CD4-positive, alpha-beta T cell treated with Interleukin-15 for 4 hours (primary cell): ENCODE measurements at places on chromosomes 12 and 14.

DNA sequence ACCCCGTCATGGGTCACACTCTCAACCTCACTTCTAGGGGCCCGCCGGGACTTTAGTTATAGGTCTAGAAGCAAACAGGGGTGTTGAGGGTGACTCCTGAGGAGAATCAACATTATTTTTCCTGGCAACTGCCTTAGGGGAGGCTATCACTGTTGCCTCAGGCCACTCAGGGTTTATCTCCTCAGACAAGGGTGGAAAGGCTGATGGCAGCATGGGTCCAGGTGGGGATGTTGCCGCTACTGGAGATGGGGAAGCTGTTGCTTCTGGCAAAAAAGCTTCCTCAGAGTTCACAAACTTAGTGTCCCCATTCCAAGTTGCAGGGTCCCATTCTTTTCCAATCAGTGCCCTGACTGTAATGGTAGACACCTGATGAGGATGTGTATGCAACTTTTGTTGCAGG, 467.4 kb upstream of the RGS6 start:
- no peak for DNase-seq

DNA sequence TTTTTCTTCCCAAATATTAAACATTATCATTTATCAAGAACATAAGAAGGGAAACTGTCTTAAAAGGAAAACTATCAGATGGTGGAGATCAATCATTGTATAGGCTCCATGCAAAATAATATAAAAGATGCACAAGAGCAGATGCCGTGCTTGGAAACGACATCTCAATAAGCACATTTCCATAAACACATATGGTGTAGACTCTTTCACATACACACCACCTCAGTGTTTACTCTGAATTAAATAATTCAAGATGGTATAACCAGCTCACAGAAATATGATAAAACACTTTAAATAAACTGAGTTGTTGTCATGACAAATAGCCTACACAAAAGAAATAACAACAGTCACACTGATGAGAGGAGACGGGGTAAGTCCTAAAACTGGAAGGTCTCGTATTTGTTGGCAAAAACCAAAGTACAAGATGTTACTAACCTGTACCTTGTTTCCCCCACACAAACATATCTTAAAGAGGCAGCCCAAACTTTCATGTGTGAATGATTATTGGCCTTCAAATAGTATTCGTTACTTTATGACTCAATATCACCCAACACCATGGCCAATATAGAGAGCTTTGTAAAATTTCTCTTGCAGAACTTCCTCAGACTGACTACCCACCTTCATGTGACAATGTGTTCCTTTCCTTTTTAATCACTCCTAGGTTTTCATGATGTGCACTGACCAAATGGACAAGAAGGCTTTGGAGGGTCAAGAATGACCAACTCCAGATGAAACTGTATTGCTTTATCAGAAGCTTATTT, 48.6 kb upstream of the TMPO start:
- DNase-seq = no peak

- DNase-seq = no peak
Measured at GRCh38 chr14:105153739-105154475, 14.7 kb downstream of the JAG2 start.

DNA sequence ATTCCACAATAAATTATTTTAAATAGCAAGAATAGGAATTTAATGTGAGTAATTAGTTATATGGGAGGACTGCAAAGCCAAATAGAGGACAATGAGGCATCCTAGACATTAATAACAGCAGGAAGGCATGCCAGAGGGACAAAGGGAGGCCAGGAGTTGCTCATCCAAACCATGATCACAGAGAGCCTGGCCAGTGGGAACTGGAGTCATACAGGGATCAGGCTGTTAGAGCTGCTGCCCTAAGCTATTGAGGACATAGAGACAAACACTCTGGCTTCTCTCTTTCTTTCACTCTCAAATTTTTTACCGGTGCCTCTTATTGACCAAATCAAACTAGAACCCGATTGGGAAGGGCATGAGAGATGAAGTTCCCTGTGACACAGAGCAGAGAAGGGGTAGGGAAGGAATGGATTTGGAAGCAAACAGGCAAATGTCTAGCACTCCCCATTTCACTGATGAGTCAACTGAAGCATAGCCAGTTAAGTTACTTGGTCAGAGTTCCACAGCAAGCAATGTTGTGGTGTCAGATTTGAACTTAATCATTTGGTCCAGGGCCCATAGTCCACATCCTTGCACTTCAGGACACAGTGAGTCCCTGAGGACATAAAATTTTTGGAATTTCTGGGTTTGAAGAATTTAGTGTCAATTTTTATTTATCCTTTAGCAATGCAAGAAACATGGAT, 17.9 kb upstream of the CFAP54 start:
- DNase-seq = no peak

DNA sequence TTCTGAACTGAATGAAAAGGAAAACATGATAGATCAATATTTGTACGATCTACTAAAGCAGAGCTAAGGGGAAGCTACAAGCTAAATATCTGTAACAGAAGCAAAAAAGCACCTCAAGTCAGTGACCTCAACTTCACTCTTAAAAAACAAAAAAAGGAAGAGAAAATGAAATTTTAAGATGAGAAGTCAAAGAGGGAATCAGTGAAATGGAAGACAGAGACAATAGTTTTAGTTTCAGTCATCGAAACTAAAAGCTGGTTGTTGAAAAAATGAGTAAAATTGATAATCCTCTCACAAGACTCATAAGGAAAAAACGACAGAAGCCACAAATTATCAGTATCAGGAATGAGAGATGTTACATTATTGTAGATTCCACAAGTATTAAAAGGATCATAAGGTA, 11.9 kb upstream of the SLC2A13 start:
- DNase-seq = no peak

GRCh38 chr12:5971194-5971850, 26.3 kb upstream of the ANO2 start:
- no peak for DNase-seq

DNA sequence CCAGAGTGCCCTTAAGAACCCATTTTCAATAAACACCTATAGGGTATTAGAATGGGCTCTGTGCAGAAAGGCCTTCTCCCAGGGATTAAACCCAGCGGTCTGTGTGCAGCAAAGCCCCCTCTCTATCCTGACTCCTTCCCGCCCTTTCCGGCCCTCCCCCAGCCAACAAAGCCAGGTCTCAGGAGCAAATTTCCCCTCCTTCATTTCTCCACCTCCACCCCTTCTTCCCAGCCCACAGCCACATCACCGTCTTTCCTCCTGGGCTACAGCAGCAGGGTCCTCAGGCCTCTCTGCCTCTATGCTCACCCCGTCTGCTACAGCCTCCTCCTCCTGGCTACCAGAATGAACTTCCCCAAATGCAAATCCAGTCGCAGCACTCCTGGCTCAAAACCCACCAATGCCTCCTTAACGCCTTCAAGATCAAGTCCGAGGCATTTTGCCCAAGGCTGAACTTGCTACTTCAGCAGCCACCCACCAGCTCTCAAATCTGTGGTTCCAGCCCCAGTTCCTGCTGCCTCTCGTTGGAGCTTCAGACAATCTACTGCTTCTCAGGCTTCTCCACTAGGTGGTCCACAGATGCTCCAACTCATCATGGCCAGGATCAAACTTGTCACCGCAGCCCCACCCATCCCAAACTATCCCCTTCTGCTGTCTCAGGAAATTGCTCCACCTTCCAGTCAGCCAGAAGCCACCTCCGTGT, 134.8 kb downstream of the BCL11B start:
- DNase-seq = no peak

DNA sequence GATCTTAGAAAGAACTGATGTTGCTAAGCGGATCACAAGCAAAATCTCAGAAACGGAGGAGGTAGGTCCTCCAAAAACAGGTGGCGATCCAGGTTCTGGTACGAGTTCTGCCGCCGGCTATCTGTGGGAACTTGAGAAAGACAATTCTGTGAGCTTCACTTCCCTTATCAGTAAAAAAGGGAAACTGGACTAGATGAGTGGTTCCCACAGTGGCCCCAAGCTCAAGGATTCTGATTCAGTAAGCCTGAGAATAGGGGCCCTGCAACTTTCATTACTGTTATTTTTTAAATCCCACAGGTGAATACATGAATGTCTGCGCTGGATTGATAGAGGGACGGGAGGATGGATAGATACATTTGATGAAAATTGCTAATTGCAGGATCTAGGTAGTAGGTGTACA, 160.2 kb downstream of the PPM1H start:
- DNase-seq = no peak

- DNase-seq = no peak
Measured at GRCh38 chr12:4118017-4118510, 155.5 kb upstream of the CCND2 start.

GRCh38 chr12:5051334-5051733, 7.7 kb downstream of the KCNA5 start:
- no peak for DNase-seq

DNA sequence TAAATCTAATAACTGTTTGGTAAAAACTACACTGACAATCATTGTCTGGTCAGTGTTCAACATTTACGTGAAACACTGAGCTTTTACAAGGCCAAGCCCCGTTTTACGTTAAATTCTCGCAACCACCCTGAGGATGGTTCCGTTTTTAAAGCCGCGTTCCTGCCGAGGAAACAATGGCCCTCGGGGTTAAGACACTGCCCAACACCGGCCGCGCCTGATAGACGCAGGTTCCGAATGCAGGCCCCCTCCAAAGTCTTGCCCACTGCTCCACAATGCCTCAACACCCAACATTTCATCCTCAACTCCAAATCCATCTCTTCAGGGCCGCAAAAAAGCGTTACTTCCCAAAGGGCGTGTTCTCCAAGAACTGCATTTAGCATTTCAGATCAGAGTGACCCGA, 953 bp upstream of the SNRPF start:
- DNase-seq = no peak

- no peak for DNase-seq
Measured at GRCh38 chr14:100084591-100084990, 19.4 kb downstream of the EVL start.

DNA sequence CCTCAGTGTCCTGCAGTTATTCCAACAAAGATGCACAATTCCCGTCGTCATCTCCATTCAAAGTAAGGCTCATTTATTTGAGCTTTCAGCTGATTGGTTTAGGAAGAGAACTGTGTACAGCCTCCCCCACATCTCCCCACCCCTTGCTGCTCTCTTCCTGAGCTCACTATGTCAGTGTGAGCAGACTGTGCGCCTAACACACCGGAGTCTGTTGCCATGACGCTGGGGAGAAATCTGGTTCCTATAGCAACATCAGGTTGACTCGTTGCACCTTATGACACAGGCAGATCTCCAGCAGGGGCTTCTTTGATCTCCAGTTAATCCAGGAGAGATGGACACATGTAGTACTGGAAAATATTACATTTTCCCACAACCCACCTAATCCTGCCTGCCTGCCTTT, 319.4 kb downstream of the CACNA1C start:
- no peak for DNase-seq

GRCh38 chr14:51248016-51248987, 8.3 kb downstream of the TMX1 start:
- no peak for DNase-seq

DNA sequence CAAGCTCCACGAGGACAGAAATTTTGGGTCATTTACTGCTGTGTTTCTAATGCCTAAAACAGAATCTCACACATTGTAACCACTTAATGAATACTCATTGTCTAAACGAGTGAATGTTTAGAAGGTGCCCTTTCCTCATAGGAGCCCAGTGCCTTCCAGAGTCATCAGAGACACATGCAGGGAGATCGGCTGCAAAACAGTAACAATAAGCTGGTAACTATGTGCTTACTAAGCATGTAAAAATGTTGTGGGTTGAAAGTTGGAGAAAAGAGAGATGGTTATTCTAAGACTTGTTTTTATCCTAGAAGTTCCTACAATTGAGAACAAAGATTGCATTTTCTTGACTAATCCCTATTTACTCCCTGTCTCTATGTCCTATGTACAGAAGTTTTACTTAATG, 7.4 kb downstream of the TESPA1 start:
- DNase-seq = no peak

- no peak for DNase-seq
Measured at GRCh38 chr14:23296012-23296777, 6.5 kb downstream of the PPP1R3E start.

DNA sequence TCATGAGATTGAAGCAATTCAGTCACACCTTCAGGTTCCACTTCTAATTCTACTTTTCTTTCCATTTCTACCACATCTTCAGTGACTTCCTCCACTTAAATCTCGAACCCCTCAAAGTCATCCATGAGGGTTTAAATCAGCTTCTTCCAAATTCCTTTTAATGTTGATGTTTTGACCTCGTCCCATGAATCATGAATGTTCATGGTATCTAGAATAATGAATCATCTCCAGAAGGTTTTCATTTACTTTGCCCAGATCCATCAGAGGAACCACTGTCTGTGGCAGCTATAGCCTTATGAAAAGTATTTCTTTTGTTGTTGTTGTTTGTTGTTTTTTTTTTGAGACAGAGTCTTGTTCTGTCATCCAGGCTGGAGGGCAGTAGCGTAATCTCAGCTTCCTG, 7.6 kb downstream of the RXYLT1 start:
- no peak for DNase-seq

DNA sequence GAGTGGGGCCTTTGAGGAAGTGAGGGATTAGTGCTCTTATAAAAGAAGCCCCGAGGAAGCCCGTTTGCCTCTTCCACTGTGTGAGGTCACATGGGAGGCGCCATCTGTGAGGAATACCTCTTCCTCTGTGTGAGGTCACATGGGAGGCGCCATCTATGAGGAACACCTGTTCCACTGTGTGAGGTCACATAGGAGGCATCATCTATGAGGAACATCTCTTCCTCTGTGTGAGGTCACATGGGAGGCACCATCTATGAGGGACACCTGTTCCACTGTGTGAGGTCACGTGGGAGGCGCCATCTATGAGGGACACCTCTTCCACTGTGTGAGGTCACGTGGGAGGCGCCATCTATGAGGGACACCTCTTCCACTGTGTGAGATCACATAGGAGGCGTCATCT, 69.7 kb downstream of the SLC24A4 start:
- DNase-seq = no peak

- DNase-seq = no peak
Measured at GRCh38 chr14:71262441-71262840, 355.2 kb downstream of the PCNX1 start.

DNA sequence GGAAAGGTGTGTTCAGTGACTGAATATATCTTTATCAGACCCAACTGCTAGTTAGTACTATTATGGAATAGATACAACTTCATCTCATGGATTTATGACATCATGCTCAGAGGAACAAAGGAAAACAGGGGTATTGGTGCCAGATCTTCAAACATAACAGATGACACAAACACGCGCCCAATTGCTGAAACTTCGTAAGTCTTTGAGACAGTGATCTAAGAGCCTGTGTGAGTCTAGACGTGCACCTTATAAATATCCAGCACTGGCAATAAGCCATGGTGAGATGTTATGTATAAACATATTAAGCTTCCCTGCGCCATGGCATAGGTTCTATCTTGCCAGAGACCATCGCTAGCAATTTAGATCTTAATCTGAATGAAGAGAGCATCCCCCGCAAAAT, 42.2 kb upstream of the NR2C1 start:
- DNase-seq = no peak

- DNase-seq = no peak
Measured at GRCh38 chr12:120343039-120343537, 15.5 kb upstream of the PLA2G1B start.
